KG1 (cell line): ENCODE measurements at places on chromosomes 6 and 20.

GRCh38 chr6:103522045-103522444 is 1337.7 kb downstream of the HACE1 start:
- no peak for DNase-seq

- DNase-seq = no peak
Measured at GRCh38 chr6:11374036-11375010, 141.9 kb upstream of the NEDD9 start.

DNA sequence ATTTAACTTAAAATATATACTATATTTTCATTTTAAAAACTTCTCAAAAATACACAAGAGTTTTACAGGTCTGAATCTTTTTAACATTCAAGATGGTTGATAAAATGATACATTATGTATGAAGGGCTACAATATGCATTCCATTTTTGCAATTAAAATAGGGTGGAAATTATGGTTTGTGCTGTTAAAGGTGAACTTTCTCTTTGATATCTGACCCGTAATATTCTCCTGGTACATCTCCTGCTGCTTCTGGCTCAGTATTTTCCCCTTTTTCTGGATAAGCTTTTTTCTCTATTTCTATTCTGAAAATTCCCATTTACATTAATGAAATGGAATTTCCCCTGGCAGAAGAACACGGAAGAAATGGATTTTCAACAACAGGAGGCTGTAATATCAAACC is 27.4 kb upstream of the LCA5 start:
- no peak for DNase-seq

DNA sequence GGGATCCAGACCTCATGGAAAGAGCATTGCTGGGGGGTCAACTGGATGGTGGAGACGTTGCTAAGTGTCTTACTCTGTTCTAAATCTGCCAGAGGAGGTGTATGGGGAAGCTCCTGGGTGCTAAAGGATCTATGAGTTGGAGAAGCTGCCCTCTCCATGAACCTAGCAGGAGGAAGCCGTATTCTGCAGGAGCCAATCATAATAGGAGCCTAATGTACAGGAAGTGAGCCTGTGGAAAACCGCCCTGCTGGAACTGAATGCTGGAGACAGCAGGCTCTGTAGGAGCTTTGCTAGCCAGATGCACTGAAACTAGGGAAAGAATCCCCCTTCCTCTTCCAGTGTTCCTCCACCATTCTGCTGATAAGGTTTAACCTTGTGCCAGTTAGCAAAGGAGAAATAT is 10.9 kb downstream of the CASP8AP2 start:
- no peak for DNase-seq

DNA sequence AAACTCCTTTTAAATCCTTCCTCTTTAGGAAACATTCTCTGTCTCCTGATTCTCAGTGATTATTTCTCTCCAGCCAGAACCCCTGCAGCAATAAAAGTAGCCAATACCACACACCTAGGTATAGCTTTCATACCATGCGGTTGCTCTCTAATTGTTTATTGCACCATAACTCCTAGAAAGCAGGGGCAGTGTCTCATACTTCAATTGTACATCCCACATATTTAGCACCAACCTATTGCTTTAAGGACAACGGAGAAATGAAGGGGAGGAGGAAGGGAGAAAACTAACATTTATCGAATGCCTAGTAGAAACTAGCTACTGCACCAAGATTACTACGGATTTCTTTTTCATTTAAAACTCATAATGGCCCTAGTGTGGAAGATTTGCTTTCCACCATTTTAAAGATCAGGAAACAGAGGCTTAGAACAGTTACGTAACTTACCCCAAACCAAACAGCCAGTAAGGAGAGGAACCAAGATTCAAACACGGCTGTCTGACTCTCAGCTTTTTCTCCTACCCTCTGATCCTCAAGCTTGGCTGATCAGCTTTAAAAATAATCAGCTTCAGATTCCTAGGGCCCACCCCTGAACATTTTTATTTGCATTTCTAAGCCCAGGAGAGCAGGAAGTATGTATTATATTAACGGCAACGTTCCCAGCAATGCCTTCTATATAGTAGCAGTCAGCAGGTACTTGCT is 43.4 kb upstream of the ATXN1 start:
- DNase-seq = no peak

GRCh38 chr6:73078908-73079610 is 146.2 kb downstream of the KHDC1L start:
- no peak for DNase-seq

DNA sequence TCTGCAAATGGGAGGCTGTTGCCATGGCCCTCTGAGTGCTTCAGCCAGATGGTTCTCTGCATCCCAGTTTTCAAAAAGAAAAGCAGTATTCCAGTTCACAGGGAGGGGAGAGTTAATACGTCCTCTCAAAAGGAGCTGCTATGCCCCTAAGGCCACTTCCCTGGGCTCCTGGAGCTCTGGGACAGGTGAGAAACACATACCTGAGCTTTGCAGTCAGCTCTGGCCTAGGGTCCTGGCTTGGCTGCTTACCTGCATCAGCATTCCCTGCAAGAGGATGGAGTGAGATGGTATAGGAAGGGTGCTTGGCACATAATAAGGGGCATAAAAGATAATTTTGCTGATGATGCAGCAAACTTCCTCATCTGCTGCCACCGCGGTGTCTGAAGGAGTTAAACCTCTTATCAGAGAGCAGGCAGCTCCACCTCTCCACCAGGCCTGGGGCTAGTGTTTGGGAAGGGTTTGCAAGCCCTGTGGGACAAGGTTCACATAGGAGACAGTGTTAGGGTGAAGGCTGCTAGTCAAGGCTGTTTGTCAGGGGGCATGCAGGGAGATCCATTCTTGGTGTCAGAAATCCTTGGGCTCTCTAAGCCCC is 62.7 kb downstream of the SLC24A3 start:
- DNase-seq = no peak

- DNase-seq = no peak
Measured at GRCh38 chr20:17822039-17822438, 122.3 kb downstream of the BANF2 start.

DNA sequence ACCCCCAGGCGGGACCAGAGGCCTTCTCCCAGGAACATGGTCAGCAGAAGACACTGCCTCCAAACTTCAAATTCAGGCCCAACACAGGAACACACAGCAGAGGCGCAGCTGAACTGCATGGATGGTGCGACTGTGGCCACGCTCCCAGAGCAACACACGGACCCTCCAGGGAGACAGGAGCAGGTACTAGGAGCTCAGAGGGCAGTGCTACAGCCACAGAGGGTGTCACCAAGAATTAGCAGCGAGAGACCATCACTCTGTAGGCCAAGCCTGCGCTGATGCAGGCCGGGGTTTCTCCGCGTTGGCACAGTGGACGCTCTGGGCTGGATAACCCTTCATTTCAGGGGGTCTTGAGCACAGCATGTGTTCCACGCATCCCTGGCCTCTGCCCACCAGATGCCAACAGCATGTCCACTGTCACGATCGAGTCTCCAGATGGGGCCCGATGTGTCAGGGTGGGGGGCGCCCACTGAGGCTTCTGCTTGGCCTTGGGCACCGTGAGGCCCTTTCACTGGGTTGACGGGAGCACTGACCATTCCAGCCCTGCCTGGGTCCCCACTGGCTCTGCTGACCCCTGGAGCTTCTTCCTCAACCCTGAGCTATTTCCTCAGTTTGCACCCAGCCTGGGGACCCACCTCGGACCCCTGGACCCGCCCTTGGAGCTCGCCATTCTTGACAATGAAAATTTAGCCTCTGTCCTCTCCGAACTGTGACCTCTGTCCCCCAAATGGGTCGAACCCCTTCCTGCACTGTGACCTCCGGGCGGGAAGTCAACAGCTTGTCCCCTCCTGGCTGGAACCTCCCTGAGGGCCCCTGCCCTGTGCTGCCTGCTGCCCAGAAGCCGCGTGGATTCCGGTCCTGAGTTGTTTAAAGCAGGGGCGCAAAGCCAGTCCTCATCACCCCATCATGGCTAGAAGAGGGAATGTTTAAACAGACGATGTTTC is 239.4 kb downstream of the DLL1 start:
- DNase-seq = no peak

DNA sequence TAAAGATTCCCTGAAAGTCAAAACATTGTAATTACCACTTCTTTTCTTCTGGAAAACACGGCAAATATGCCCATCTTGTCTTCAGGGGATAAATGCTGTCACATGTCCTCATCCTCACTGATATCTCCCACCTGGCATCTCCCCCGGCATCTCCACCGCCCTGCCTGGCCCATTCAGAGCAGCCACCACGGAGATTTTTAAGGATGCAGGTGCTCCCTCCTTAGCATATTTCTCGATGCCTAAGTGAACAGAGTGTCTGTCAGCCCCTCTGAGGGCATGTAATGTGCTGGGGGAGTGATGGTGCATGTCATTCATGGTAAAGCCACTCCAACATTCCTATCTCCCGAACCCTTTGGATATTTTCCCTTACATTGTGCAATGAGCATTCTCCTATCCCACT is 215.5 kb downstream of the PREX1 start:
- DNase-seq = no peak

DNA sequence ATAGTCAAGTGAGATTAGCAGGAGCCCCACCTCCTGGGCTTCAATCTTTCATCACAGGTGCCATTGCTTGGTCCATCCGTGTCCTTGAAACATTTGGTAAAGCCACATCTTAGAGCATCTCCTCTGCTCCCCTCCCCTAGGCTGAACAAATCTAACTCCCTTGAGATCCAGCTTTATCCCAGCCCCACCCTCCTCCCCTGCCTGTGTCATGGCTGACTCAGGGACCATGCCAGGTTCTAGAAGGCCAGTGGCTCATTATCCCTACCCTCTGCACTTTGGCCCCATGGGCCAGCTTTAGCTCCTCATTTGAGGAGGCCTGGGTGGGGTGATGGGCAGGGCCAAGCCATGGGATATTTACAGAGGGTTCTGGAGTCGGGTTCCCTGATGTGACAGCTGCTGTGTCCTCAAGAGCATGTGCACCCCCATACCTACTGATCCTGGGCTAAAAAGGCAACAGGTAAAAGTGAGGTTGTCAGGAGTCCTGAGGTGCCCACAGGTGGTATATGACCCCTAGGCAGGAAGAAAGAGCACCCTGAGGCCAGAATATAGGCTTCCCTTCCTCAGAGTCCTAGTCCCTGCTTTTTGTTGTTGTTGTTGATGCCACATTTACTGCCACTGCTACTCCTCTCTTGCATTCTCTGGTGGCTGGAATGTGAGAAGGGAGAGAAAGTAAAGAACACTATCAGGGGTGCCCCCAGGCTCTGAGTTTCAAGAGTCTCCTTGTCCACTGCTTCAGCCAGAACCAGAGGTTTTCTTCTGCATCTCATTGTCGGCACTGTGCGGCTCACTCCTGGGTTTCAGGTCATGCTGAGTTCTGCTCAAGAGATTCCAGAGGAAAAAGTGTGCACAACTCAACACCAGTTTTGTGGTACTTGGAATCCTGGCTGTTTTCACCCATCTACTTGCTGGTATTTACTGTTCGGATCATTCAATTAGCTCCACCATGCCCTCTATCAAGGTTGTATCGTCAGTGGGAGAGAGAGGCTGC is 228.4 kb downstream of the LRFN2 start:
- no peak for DNase-seq

DNA sequence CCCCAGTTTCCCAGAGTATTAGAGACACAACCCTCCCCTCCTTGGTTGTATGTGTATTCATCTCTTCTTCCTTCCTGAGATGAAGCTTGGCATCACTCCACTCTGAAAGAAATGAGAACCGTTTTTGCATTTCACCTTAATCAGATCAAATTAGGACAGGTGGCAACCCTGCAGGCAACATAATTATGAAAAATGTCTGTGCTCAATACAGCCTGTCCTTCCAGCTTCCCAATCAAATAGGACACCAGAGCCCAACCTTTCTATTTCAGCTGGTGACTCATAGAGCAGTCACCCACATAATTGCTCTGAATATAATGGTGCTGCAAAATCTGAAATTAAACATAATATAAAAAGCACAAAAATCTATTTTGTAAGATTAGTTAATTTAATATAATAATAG is 310.2 kb upstream of the AGPAT4 start:
- DNase-seq = no peak

- no peak for DNase-seq
Measured at GRCh38 chr6:135566311-135567068, 69.0 kb upstream of the AHI1 start.

DNA sequence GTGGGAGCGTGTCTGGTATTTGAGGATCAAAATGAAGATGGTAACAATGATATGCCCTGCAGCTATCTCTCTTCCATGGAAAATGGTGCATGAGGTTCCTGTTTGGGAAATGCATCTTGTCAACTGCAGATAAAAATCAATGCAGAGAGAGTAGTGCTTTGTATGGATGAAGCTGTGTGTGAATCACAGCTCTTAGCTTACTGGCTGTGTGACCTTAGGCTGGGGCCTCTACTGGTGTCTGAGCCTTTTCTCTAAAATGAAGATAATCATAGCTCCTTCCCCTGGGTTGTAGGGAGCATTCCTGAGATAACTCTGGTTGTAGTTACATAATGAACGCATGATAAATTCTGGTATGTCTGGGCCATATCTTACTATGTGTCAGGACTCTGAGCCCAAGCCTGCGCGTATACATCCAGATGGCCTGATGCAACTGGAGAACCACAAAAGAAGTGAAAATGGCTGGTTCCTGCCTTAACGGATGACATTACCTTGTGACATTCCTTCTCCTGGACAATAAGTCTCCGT is 19.6 kb downstream of the ANGPT4 start:
- no peak for DNase-seq

GRCh38 chr6:139587469-139587868 is 213.0 kb upstream of the CITED2 start:
- no peak for DNase-seq

- no peak for DNase-seq
Measured at GRCh38 chr6:151349651-151350270, 41.6 kb downstream of the ZBTB2 start.

DNA sequence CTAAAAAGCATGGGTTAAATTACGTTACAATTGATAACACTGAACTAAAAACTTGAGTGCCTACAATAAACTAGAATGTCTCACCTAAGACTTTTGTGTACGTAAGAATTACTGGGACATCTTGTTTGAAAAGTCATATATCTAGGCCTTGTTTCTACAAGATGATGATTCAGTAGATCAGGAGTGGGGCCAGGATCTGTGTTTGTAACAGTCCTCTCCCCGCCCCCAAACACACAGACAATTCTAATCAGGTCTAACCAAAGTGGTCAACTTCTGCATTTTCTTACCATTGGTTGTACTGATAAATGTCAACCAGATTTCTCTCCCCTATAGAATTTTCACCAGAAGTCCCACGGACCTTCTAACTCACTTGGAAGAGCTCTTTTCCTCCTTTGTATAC is 56.9 kb downstream of the RAMACL start:
- no peak for DNase-seq

DNA sequence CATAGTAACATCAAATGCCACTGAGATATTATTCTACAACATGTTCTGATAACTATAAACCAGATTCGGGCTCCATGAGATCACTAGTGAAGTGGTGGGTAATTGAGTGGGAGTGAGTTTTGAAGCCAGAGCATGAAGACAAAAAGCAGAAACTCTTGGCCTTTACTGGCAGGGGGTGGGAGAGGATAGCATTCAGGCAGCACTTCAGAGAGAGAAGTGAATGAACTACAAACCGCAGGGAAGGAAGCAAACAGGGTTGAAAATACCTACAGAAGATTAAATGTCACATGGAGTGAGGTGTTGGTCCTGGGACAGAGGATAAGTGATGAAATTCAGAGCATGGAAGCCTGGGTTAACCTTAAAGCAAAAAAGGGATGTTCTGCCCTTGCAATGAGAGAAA is 250.0 kb downstream of the EPM2A start:
- no peak for DNase-seq

GRCh38 chr6:16840725-16841124 is 79.5 kb upstream of the ATXN1 start:
- DNase-seq = no peak

- DNase-seq = no peak
Measured at GRCh38 chr6:5565971-5566370, 304.7 kb downstream of the FARS2 start.

GRCh38 chr6:157877573-157878438 is 54.8 kb downstream of the SNX9 start:
- no peak for DNase-seq

GRCh38 chr6:136031982-136032381 is 180.5 kb downstream of the PDE7B start:
- no peak for DNase-seq
